ENCODE measurements at places on chromosomes 2 and 18.

- DNase-seq, result no peak
These were observed 62.8 kb downstream of the PXDN start for GRCh38 chr2:1681323-1682180.

- DNase-seq, result no peak
These were observed 113.0 kb downstream of the KCNF1 start for GRCh38 chr2:11024687-11025086.

DNA sequence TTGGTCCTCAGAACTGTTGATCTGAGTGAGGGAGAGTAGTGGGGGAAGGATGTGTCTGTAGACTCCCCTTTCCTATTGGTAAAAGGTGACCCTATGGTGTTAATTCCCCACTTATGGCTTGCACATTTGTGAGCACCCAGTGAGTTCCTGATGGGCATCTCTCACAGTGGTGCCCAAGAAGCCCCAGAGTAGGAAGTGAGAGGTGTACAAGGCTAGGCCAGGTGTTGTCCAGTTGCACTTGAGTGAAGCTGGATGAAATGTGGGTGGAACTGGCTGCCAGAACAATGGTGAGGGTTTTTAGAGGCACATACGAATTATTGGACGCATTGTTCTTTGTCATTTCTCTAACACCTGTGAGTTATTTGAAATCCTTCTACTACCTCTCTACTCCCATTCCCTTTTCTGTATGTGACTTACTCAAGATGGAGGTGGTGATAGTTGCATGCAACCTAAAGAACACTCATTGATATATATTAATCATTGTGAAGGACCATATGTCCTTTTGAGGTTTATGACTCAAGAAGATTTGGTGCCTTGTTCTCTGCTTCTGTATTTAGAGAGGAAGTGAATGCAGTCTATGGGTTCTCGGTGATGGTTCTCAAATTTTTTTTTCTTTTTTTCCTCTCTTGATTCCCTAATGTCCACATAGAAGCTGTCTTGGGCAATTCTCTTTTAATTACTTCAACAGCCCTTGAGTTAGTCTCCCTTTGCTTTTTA lies 162.7 kb downstream of the FSHR start:
- no peak for DNase-seq

DNA sequence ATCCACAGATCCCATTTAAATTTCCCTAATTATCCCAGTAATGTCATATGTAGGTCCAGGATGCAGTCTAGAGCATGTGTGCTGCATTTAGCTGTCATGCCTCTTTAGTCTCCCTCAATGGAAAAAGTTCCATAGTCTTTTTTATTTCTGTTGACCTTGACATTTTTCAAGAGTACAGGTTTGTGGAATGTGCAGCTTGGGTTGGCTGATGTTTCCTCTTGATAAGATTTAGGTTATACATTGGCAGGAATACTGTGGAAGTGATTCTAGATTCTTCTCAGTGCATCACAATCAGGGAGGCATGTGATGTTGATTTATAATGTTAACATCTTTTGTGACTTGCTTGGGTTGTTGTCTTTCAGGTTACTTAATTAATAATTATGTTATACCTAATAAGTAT lies 42.5 kb downstream of the PPM1B start:
- DNase-seq, result no peak

GRCh38 chr2:62577994-62578781 lies 72.2 kb upstream of the TMEM17 start:
- no peak for DNase-seq

DNA sequence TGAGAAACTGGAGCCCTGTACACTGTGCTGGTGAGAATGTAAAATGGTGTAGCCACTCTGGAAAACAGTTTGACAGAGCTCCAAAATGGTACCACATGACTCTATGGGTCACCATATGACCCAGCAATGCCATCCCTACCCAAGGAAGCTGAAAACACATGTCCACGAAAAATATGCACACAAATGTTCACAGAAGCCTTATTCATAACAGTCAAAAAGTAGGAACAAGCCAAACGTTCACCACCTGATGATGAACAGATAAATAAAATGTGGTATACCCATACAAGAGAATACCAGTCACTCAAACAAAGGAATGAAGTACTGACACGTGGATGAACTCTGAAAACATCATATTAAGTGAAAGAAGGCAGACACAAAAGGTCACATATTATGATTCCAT lies 4.6 kb downstream of the AFG3L2 start:
- no peak for DNase-seq

DNA sequence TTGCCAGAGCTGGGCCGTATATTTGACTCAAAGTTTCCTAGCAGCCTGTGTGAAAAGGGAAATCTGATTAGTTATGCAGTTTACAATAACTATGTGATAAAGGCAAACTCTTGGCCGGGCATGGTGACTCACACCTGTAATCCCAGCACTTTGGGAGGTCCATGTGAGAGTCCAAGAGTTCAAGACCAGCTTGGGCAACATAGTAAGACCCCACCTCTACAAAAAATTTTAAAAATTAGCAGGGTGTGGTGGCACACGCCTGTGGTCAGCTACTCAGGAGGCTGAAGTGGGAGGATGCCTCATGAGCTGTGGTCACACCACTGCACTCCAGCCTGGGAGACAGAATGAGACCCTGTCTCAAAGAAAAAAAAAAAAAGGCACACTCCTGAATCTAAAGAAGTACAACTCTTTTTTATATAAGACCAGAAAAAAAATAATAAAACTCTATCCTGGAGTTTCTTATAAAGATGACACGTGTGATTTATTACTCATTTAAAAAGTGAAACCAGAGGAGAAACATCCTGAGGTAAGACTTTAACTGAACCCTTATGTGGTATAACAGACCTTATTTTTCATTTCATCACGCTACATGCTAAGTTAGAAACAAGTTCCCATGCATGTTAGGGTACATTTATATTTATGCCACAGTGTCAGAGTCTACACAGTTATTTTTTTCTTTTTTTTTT lies 32.6 kb upstream of the KCMF1 start:
- DNase-seq, result no peak

- no peak for DNase-seq
These were observed 139.6 kb upstream of the TRIB2 start for GRCh38 chr2:12577091-12577490.

GRCh38 chr2:54709336-54709809 lies 14.1 kb upstream of the EML6 start:
- DNase-seq, result no peak

GRCh38 chr2:85660725-85661124 lies 7.3 kb downstream of the SFTPB start:
- DNase-seq, result no peak

- no peak for DNase-seq
These were observed 168.5 kb upstream of the NOSTRIN start for GRCh38 chr2:168633895-168634294.

- no peak for DNase-seq
These were observed 68.6 kb downstream of the EXOC6B start for GRCh38 chr2:72757177-72757775.

DNA sequence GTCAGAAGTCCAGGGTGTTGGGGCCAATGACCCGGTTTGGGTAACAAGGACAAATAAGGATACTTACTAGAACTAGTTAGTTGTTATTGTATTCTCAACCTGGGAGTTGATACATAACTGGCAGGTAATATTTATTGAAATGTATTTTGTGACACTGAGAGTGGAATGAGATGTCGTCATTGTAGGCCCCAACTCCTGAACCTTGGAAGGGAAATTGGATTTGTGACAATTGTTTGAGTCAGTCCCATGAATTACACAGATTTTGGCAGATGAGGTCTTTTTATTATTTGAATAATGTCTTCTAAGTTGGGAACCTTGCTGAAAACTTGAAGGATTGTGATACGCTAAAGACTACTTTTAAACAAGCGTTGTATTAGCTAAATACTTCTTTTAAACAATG lies 5.1 kb downstream of the TIMM21 start:
- no peak for DNase-seq

GRCh38 chr2:217953531-217953932 lies 49.3 kb downstream of the TNS1 start:
- DNase-seq, result no peak

- no peak for DNase-seq
These were observed 15.8 kb downstream of the ATF2 start for GRCh38 chr2:175152242-175152641.

DNA sequence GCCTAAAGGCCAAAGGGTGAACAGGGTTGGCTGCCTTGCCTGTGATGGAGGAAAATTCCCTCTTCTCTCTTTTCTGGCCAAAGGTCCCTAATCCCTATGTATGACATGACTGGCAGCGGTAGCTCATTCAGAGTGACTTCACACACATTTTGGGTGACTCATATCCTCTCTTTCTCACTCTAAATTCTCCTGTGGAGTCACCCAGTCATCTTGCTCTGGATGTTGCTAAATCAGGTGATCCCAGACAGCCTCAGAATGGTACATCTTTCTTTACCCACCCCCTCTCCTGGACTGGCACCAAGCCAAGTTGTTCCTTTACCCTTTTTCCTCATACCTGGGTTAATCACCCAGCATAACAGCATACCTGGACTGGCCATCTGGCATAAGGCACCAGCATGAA lies 77.2 kb downstream of the NEURL3 start:
- no peak for DNase-seq

- no peak for DNase-seq
These were observed 36.0 kb downstream of the LBH start for GRCh38 chr2:30267161-30267975.

GRCh38 chr2:85718009-85718391 lies 23.8 kb downstream of the GNLY start:
- no peak for DNase-seq

- no peak for DNase-seq
These were observed 211.6 kb downstream of the ANKRD30B start for GRCh38 chr18:14959550-14959949.

DNA sequence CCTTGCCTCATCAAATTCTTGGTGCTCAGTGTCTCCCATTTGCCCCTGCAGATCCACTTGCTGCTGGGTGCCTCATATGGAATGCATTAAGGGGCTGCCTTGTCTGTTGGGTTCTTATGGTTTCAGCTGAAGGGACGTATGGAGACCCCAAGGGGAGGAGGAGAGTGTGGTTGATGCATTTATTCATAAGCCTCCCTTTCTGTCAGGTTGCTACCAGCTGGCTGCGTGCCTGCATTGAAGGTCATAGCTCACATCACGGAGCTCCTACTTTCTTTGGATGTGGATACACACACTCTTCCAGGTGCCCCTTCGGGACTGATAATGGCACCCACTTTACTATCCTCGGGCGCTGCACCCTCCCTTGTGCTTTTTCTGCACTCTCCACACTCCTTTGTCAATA lies 377.9 kb downstream of the SLC4A3 start:
- DNase-seq, result no peak

GRCh38 chr2:67752199-67752598 lies 310.6 kb downstream of the C1D start:
- DNase-seq, result no peak

- DNase-seq, result no peak
These were observed 62.4 kb upstream of the TCF4 start for GRCh38 chr18:55650363-55650870.

GRCh38 chr2:37555457-37555856 lies 116.0 kb downstream of the CDC42EP3 start:
- no peak for DNase-seq

GRCh38 chr2:172427990-172428831 lies 825 bp downstream of the ITGA6 start:
- DNase-seq, result peak; percentile 51

DNA sequence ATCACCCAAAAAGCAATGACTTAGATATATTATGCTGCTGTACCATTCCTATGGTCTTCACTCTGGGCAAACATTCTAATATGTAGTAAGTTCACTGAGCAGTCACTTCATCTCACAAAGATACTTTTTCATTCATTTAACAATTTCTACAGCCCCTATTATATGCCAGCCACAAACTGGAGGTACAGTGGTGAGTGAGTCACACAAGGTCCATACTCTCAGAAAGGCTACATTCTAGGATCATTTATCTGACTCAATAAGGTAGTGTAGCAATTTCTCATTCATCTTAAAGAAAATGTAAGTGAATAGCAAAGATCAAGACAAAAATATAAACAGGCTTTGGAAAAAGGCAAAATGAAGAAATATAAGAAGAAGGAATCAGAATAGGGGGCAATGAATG lies 40.5 kb downstream of the NHEJ1 start:
- DNase-seq, result no peak

DNA sequence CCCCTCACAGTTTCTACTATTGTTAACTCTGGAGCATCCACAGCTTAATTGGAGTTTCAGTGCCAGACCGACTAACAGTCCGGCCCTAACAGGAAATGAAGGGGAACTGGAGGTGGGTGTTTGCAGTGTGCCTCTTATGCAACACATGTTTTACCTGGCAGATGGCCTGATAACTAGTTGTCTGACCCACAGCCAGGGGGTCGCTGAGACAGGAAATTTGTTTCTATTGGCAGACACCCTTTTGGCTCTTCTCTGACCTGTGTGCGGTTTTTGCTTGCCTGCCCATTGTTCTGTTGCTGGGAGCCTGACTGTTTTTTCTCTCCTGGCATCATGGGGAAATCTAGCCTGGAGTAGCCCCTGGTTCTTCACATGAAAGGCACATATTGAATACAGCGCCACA lies 1329.8 kb downstream of the DSC3 start:
- DNase-seq, result no peak

- DNase-seq, result no peak
These were observed 516 bp upstream of the DOCK10 start for GRCh38 chr2:225042800-225043167.

GRCh38 chr2:183780072-183780471 lies 655.8 kb downstream of the NUP35 start:
- no peak for DNase-seq

GRCh38 chr2:57899898-57900297 lies 146.7 kb upstream of the VRK2 start:
- no peak for DNase-seq

GRCh38 chr18:41989508-41989907 lies 34.5 kb downstream of the PIK3C3 start:
- DNase-seq, result no peak

- no peak for DNase-seq
These were observed 97.7 kb downstream of the ZNF532 start for GRCh38 chr18:58962336-58962735.

DNA sequence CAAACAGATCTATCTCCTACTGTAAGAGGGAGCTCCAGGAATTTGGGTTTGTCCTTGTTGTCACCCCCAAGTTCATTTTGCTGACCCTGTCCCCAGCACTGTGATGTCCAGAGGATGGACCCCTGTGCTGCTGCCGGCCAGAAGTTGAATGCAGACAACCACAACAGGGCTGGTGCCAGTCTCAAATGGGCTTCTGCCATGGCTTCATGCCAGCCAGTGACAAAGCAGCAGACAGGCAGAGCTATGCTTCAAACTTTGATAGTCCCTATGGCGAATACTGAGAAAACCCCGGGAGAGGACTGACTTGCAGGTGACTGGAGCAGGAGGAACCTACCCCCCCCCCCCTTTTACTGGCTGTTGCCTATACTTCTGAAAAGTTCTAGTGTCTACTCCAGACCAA lies 3.2 kb downstream of the SMAD7 start:
- no peak for DNase-seq

GRCh38 chr2:223859070-223859469 lies 21.7 kb upstream of the AP1S3 start:
- no peak for DNase-seq

DNA sequence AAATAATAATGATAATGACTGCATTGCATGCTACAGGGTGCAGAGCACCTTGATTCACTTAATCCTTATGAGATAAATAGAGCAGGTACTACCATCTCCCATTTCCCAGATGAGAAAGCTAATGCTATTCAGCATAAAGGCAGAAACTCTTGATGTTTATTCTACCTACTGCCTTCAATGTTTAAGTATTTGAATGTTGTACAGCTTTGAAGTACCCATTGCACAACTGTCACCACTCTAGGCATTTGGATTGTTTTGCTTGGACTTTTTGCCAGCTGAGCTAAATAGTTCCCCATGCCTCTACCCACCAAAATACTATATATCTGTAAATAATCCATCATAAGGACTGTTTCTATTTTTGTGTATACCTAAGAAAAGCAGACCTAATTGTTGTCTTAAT lies 7.7 kb upstream of the MXD1 start:
- DNase-seq, result no peak

GRCh38 chr2:111666160-111666559 lies 217.8 kb downstream of the ANAPC1 start:
- no peak for DNase-seq
